GM20000 (cell line): ENCODE measurements at places on chromosomes 6 and 20.
A peak's percentile ranks its signal among the peaks of the same experiment; 100 is the strongest.

DNA sequence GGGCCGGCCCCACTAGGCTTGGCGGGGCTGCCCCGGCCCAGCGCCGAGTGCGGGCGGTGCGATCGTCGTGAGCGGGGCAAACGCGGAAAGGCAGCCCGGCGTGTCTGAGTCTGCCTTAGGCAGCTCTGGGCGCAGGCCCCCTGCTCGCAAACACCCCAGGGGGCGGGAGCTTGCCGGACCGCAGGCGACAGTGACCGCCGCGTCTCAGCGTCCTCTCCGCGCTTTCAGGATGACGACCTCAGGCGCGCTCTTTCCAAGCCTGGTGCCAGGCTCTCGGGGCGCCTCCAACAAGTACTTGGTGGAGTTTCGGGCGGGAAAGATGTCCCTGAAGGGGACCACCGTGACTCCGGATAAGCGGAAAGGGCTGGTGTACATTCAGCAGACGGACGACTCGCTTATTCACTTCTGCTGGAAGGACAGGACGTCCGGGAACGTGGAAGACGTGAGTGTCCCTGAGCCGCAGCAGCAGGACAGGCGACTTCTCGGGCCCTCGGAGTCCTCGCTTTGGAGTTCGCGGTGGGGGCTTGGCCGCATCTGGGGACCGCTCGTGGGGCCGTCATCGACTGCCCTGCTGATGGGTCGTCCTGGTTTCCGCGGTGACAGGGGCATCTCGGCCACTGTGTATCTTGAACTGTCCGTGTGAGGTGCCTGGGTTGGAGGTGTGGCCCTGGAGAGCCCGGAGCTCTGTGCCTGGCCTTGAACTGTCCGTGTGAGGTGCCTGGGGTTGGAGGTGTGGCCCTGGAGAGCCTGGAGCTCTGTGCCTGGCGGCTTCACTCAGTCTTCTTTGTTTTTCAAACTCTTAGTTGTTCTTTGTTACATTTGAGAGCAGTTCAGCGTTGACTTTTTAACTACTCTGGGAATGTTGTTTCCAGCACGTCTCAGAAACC, 786 bp downstream of the ADRM1 start:
- peak; percentile 57 for DNase-seq

DNA sequence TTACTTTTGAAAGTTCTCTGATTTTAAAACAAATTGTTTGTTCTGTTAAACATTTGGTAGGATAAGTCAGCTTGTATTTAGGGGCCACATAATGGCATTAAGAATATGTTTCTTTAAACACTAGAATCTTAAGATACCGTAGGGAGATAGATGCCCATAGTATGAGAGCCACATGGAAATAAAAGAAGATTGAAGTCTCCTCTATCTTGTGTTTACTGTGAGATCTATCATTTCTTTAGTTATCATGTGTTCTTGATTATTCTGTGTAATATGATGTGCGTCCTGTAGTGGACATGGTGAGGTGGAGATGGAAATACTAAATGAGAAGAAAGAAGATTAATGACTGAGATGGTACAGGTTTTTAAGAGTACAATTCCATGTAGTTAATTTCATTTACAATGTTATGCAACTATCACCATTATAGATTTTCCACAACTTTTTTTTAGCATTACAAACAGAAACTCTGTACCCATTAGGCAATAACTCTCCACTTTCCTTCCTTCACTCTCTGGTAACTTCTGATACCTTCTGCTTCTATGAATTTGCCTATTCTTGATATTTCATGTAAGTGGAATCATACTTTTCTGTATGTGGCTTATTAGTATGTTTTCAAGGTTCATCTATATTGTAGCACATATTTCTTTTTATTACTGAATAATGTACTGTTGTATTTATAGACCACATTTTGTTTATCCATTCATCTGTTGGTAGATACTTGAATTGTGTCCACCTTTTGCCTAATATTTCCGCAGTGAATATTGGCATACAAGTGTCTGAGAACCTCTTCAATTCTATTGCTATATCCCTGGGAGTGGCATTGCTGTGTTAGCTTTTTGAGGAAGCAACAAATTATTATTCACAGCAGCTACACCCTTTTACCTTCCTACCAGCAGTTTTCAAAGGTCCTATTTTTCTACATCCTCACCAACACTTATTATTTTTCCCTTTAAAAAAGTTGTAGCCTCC, 11.5 kb downstream of the RNF146 start:
- DNase-seq: no peak

DNA sequence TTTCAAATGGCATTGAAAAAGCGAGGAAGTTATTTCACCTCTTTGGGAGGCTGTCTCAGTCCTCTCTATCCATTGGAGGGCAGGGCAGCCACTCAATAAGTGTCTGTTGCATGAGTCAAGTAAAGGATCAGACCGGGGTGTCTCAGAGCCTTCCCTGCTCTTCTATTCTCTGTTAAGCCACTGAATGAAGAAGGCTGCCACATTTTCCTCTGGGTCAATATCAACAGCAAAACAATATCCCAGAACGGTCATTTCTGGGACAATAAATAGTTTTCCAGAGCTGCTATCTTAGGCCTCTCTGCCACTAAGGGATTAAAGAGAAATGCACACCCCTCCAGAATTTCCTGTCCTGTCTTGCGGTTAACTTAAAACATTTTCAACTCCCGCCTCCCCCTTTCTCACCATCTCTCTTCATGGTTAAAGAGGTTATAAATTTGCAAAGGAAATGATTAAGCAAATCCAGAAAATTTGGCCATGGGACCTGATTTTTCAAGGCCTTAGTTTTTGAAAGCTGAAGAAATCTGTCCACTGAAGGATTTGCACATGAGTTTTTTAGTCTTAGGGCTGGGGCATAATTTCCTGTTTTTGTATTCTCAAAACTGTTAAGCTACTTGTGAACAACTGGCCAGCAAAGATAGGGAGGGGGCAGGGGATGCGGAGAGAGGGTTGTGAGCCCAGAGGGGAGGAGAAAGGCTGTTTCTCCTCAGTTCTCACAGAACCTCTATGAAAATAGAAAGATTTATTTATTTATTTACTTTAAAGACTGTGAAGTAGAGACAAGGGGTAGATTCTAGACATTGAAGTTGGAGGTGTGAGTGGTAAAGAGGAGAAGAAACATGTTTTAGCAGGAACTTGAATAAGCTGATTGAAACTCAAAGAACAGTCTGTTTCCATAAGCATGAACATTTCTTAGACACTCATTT, 135.7 kb downstream of the BCAS1 start:
- peak; percentile 40 for DNase-seq

DNA sequence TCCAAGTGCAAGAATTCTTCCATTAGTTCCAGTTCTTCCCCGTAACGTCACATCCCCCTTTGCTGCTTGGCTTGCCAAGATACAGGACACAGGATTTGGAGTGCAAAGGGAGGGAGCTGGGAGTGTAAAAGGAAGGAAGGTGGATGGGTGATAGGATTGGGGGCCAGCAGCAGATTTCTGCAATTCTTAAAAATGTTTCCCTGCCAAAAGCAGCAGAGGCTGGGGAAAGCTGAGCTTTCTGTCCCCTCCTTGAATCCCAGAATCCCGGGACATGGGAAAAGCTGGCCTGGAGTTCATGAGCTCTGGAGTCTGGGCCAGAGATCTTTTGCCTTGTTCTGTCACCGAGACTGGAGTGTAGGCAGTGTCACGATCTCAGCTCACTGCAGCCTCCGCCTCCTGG, 60.0 kb upstream of the EPB41L1 start:
- DNase-seq: no peak

DNA sequence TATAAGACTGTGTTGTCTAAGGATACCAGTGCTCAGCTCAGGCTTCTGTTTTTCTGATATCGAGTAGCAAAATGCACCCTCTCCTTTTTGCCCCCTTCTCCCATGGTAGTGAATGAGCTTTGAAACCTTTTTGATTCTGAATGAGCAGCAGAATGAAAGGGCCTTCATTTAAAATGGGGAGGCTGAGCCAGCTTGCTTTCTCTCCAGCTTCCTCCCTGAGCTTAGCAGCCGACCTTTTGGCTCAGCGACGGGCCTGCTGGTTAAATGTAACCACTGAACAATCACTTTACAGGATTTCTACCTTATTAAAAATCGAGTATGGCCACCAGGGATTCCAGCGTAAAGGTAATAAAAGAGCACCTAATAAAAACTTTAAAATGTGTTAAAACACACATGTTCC, 133.7 kb upstream of the SPACA1 start:
- no peak for DNase-seq

DNA sequence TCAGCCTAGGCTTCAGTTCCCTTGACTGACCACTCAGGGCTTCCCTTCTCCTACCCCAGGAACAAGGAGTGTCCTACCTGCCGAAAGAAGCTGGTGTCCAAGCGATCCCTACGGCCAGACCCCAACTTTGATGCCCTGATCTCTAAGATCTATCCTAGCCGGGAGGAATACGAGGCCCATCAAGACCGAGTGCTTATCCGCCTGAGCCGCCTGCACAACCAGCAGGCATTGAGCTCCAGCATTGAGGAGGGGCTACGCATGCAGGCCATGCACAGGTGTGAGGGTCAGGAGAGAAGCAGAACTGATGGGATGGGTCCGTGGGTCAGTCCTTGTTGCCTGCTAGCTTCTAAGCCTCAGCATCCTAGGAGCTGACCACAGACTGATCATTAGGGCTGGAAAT, 1.6 kb downstream of the RING1 start:
- peak; percentile 7 for DNase-seq

DNA sequence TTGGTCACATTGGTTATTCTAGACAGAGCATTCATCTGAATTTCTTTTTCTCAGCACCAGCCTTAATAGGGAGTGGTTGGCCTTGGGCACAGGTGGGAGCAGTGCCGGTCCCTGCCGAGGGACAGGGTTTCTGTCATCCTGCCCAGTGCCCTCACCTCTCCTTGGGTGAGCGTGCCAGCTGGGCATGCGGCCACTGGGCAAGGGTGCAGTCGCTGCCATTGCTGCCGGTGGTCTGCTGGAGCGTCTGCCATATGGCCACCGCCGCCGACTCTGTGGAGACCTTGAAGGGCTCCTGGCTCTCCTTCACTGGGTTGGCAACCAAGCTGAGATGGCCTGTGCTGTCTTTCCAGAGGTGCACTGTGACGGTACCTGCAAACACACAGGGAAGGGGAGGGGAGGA, 16.4 kb upstream of the UQCC2 start:
- no peak for DNase-seq

- DNase-seq: no peak
These were observed 94.4 kb downstream of the LAMP5 start for GRCh38 chr20:9608639-9609340.

DNA sequence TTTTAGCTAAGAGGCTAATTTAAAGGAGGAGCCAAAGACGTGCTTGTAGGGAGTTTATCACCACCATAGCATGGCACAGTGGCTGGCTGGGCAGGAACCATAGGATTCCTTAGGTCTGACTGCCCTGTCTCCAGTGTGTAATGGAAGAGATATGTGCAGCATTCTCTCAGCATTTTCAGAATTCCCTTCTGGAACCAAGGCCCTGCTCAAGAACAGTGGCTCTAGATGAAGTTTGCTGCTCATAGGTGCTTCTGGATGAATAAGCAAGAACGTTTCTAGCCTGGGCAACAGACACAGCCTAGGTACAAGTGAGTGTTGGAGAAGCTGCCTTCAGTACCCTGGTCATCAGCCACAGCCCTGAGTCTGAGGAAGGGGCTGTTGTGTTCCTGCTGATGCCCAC, 69.1 kb downstream of the LCA5 start:
- no peak for DNase-seq

GRCh38 chr20:62902926-62903615, 23.2 kb downstream of the DIDO1 start:
- no peak for DNase-seq

DNA sequence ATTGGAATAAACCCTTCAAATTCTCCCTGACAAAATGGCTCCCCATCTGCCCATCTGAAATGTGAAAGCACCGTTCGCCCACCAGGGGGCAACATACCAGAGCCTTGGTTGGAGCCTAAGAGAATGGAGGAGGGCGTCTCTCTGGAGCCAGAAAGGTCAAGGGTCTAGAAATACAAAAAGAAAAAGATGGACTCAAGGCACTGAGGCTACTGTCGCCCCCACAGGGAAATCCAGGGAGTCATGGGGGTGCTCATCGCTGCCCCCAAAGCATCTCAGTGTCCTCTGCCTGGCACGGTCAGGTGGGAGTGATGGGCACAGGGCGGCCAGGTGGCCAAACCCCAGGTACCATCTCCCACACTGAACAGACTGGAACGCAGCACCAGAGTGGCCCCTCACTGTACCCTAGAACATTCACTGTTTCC, 136.3 kb downstream of the ZMYND8 start:
- DNase-seq: peak; percentile 49

DNA sequence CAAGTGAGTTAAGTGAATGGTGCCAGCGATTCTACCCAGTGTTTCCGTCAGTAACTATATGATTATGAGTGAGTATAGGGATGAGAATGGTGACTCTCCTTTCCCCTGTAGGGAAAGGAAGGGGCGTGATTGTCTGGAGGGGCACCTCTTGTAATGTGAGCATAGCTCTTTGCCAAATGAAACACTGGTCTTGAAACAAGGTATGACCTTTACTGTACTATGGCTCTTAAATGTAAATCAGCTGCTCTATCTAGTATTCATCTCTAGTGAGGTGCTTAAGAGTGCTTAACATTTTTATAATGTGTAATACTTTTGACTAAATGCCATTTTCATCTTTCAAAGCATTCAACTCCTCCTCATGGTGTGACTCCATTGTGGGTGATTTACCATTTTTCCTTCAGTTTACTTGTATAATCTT, 11.0 kb downstream of the PANK2 start:
- no peak for DNase-seq

- no peak for DNase-seq
These were observed 67.0 kb upstream of the SIRPA start for GRCh38 chr20:1827974-1828785.

GRCh38 chr6:18192026-18192425, 36.8 kb downstream of the KDM1B start:
- no peak for DNase-seq

DNA sequence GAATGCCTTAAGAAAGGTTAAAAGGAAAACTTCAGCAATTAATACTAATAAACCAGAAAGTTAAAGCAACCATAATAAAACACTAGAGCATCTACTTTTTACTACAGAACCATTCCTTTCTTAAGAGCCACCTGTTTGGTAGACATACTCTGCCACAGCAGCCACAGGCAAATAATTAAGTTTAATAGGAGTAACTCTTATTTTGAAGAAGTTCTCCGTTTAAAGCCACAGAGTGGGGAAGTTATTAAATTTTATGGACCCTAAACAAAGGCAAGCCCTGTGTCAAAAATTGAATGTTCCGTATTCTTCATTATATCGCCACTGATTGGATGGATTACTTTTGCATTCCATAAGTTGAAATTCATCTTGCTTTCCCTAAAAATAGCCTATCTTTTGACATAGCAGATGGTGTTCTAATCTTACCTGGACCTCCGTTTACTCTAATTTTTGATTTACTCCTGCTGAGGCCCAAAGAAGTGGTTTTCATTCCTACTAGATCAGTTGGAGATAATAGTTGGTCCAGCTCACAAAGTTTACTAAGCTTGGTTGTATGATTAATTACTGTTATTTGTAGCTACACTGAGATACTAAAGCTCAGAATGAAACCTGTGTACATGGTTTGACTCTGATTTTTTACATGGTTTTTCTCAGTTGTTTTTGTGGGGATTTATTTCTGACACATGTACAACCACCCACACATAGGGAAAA, 140.4 kb upstream of the SUPT3H start:
- DNase-seq: no peak

DNA sequence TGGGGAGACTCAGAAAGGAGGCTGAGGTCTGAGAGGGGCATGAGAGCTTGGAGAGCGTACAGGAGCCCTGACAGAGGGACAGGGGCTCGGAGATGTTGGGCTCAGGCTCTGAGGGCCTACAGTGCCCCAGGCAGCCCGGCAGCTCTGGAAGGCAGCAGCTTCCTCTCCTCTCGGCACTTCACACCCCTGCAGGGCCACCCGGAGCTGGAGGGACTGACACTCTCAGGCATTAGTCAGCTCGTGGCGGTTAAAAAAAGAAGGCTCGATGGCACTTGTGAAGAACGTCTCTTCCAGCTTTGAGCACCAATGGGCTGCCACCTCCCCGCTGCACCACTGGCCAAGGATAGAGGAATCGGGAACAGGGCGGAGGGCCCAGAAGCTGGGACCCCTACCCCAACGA, 62.6 kb upstream of the SIRPA start:
- DNase-seq: no peak
